ENCODE measurements at places on chromosomes 2 and 18.

DNA sequence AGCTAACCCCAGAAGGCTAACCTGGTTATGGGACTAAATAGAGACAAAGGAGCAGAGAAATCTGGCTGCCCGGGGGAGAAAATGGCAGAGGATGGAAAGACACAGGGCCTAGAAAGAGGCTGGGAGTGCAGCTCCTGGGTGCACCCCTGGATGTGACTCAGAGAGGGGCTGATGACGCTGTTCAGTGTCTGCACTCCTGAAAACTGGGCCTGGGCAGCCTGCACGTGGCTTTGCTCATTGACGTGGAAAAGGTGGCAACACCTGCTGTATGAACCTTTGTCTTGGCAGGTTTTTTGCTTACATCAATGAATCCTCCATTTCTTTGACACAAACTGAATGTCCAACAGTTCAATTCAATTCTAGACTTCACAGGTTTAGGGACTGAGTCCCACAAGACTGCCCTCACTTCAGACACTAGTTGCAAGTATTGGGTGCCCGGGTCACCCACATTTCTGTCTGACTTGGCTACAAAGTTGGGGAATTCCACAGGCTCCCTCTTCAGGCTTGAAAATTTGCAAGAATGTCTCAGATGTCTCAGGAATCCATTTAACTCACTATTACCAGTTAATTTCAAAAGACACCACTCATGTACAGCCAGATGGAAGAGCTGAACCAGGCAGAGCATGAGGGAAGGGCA lies 47.3 kb upstream of the PUM2 start:
- no peak for DNase-seq

GRCh38 chr18:644395-645004 lies 13.0 kb upstream of the TYMS start:
- DNase-seq, result no peak

DNA sequence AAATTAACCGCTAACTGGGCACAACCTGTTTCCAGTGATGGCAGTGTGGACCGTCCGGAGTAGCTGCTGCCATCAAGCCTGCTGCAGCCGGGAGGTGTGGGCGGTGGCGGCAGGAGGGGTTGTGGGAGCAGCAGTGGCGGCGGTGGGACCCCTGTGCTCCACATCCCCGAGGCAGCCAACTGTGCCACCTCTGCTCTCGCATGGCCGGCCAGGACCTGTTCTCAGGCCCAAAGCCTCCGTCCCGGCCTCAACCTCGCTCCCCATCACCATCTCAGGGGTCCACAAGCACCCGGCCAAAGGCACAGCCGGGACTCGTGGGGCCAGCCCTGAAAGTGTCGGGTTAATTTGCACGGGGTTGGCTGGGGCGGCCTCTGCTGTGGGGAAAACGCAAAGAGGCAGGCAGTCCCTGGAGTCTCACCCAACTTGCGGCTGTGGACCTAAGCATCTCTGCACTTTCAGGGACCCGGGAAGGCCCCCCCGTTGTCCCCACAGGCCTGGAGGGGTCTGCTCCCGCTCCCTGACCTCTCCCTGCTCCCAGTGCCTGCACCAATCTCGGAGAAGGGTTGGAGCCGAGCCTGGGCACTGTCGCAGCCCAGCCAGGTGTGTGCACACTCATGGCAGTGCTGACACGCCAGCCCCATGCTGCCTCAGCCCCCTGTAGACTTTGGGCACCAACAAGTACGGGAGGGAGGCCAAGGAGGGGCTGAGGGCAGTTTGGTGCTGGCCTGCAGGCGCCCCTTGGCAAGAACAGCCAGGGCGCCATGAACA lies 44.4 kb upstream of the PEX13 start:
- DNase-seq, result no peak

DNA sequence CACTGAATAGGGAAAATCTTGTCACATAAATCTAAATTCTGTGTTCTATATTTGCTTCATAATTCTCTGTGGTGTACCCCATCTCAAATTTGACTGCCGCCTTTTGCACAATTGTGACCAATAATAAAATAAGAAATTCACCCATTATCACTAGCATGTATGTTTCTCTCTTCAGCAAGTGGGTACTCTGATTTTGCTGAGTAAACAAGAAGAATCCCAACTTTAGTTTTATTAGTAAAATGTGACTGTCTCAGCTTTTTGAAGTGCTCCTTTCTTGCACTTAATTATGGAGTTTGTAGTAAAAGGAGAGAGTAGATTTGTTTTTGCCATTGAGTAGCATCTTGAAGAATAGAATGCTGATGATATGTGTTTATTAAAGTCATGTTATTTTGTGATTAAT lies 16.1 kb downstream of the ITPRID2 start:
- DNase-seq, result no peak

DNA sequence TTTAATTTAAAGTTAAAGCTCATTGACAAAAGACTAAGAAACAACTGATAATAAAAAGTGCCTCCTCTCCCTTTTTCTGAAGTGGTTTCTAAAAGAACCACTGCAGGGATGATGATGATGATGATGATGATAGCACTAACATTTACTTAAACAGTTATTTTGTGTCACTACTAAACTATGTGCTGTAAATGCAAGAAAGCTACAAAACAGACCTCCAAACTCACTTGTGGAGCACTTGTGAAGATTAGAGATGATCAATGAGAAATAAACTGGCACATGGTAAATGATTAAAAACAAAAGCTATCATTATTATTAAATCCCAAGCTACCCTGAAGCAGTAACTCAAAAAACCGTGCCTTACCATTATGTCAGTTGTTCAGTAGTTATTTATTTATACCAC lies 88.7 kb downstream of the SLC8A1 start:
- DNase-seq, result no peak

DNA sequence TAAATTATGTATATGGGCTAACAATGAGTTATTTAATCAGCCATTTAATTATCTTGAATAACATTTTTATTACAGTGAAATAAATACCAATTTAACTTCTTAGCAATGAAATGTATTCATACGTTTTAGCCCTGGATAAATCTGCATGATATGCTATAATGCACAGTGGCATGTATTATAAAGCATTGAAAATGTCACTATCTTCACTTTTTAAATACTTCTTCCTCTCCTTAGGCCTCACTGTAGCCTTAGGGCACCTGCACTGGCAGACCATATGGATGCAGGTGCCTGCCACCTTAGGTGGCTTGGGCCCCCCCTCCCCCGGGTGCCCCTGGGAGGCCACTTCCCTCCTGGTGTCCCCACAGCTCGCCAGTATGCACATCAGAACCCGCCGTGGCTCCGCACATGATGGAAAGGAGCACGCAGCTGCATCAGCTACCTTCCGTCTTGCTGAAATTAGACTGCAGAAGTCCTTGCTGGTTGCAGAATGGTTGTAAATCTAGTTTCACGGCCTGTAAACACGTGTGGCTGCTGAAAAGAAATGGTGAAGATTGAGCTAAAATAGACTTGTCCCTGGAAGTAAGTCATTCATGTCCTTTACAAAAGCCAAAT lies 56.7 kb downstream of the ADI1 start:
- DNase-seq, result no peak

- no peak for DNase-seq
Measured at GRCh38 chr18:63175264-63175663, 144.3 kb downstream of the BCL2 start.

GRCh38 chr2:74515981-74516633 lies 1.9 kb downstream of the TLX2 start:
- DNase-seq, result peak; percentile 49

GRCh38 chr2:161158882-161159281 lies 1.3 kb upstream of the TANK start:
- DNase-seq, result no peak

GRCh38 chr2:126221506-126221905 lies 434.5 kb upstream of the GYPC start:
- no peak for DNase-seq

- DNase-seq, result no peak
Measured at GRCh38 chr2:7009207-7009911, 92.1 kb downstream of the RNF144A start.

DNA sequence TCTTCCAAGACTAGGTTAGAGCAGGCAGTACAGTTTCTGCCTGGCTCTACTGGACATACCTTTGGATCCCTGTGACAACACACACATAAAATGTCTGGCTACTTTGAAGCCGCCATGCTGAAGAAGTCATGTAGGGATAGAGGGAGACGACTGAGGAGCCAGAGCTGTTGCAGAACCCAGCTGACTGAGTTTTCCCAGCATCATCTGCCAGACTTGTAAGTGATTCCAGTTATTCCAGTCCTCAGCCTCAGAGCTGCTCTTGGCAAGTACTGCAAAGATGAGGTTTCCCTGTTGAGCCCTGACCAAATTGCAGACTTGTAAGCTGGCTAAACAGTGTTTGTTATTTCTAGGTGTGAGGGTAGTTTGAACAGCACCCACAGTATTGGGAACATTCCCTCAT lies 31.5 kb upstream of the TSPYL6 start:
- DNase-seq, result no peak

GRCh38 chr2:82527124-82527523 lies 1932.0 kb downstream of the SUCLG1 start:
- DNase-seq, result no peak

GRCh38 chr18:41326311-41326710 lies 628.7 kb upstream of the PIK3C3 start:
- DNase-seq, result no peak

- no peak for DNase-seq
Measured at GRCh38 chr2:224004105-224004695, 34.9 kb downstream of the SERPINE2 start.

DNA sequence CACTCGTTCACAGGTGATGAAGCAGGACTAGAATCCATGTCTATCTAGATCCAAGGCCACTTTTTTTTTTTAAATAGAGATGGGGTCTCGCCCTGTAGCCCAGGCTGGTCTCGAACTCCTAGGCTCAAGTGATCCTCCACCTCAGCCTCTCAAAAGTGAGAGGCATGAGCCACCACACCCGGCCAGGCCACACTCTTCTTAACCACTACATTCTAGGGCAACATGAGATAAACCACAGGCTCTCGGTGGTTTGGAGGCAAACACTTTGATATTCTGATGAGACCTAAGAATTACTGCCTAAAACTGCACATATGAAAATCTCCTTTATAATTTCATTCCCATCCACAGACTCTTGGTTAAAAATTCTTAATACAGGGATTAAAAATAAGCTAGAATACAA lies 51.8 kb downstream of the USP34 start:
- DNase-seq, result no peak

- no peak for DNase-seq
Measured at GRCh38 chr2:74461187-74462053, 3.2 kb downstream of the WBP1 start.

GRCh38 chr2:100676346-100676745 lies 113.6 kb downstream of the PDCL3 start:
- no peak for DNase-seq

GRCh38 chr2:46376586-46376985 lies 79.4 kb downstream of the EPAS1 start:
- no peak for DNase-seq

GRCh38 chr2:172712251-172712650 lies 23.4 kb upstream of the RAPGEF4 start:
- DNase-seq, result no peak

- no peak for DNase-seq
Measured at GRCh38 chr2:158512323-158512722, 55.6 kb downstream of the PKP4 start.

DNA sequence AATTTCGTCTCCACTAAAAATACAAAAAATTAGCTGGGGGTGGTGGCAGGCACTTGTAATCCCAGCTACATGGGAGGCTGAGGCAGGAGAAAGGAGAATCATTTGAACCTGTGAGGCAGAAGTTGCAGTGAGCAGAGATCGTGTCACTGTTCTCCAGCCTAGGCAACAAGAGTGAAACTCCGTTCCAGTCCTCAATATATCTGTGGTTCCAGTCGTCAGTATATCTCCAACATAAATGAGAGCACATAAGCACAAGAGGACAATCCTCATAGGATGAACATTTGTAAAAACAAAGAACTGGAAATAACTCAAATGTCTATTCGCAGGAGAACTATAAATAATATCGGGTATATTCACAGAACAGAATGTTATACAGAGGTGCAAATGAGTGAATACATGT lies 13.1 kb upstream of the PLEK start:
- no peak for DNase-seq

All from activated CD4-positive, alpha-beta T cell treated with anti-CD3 and anti-CD28 coated beads, Interleukin-2, amount 50 U/mL, for 24 hours (primary cell).